ENCODE measurements at places on chromosomes 16 and 17.

DNA sequence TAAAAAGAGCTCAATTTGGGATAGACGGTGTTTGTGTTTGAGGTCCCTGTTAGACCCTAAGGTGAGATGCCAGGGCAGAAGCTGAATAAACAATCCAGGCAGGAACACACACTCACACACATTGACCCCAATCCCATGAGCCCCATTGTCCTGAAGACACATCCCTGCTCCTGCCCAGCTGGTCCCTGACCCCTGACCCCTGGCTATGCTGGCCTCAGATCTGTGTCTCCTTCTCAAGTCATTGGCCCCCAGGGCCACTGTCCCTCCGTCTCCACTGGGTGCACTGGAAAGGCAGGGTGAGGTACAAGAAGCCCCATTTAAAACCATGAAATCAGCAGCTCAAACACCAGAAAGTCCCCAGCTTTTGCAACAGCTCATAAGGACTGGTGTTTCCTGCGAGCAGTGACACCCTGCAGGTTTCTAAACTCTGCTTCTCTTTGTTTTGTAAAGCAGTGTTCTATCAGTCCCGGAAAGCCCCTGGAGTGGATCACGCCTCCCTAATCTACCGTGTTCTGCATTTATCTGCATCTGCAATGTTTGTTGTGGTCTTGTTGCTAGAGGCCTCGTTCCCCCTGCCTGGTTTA lies 18.0 kb upstream of the ASGR2 start:
- DNase-seq = peak; percentile 88

GRCh38 chr16:87101903-87102302 lies 215.3 kb downstream of the C16orf95 start:
- no peak for DNase-seq

- no peak for DNase-seq
These were observed 234.1 kb upstream of the TOM1L1 start for GRCh38 chr17:54666559-54666958.

DNA sequence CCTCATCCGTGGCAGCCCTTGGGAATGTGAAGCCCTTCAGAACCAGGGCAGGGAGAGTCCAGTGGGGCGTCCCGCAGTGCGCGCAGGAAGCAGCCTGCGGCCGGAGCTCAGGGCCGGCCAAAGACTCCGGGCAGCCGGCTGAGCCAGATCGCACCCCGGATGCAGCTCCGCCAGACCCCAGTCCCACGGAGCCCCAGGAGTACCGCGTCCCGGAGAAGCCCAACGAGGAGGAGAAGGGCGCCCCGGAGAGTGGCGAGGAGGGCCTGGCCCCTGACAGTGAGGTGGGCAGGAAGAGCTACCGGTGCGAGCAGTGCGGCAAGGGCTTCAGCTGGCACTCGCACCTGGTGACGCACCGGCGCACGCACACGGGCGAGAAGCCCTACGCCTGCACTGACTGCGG lies 6.9 kb downstream of the ZNF205 start:
- no peak for DNase-seq

GRCh38 chr17:50634915-50635731 lies 442 bp downstream of the ABCC3 start:
- DNase-seq = no peak

GRCh38 chr16:58348986-58349385 lies 43.3 kb upstream of the GINS3 start:
- DNase-seq = no peak

- DNase-seq = no peak
These were observed 8.2 kb upstream of the C16orf74 start for GRCh38 chr16:85759136-85759535.

DNA sequence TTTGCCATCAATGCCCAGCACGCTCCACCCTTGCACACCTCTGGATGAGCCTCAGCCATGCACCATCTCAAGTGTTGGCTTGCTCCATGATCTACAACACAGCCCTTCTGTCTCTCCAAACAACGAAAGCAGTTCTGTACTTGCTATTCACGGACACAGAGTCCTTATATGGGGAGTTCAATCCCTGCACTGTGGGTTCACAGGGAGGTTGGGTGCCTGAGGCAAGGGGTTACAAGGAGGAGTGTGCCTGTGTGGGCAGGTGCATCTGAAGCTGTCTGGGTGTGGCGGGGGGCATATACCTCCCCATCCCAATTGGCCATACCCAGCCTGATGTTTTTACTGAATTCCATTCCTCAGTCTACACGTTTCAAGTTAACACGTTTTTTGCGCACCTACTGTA lies 5.6 kb downstream of the RUNDC3A start:
- no peak for DNase-seq

GRCh38 chr16:78844682-78845081 lies 745.2 kb downstream of the WWOX start:
- no peak for DNase-seq

GRCh38 chr17:66383333-66383732 lies 80.9 kb downstream of the PRKCA start:
- DNase-seq = no peak

- DNase-seq = no peak
These were observed 30.9 kb downstream of the WSB1 start for GRCh38 chr17:27324771-27325339.

- no peak for DNase-seq
These were observed 4.1 kb upstream of the SNTB2 start for GRCh38 chr16:69182730-69183416.

GRCh38 chr17:10156599-10156947 lies 41.8 kb downstream of the GAS7 start:
- no peak for DNase-seq

DNA sequence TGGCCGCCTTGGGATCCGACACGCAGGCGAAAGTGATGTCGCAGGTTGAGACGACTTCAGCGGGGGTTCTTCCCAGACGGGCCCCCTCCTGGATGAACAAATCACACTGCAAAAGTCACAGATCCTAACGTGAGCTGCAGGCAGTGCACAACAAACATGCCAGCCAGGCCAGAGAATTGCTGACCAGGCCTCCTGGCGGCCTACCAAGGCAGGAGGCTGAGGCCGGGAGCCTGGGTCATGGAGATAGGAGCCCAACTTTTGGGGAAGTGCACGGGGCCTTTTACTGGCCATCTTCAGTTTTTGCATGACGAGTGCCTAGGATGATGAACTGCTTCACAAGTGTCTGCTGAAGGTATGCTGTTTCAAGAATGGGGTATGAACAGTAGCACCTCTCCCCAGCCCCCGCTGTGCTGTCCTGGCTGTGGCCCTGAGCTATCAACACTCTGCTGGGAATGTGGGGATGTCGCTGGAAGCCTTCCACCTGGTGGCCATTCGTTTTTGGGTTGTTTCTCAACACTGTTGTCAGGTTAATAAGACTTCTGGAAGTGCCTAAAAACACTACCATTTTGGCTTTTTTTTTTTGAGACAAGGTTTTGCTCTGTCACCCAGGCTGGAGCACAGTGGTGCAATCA lies 12.2 kb upstream of the ROGDI start:
- no peak for DNase-seq

GRCh38 chr16:927931-928330 lies 42.9 kb downstream of the LMF1 start:
- no peak for DNase-seq

GRCh38 chr17:75666959-75667790 lies at the start of the genes RECQL5 and SAP30BP:
Gene RECQL5, minus strand, starts transcription at chr17:75667154. Its CDS starts 597 bp downstream, at chr17:75666557.
Gene SAP30BP, plus strand, starts transcription at chr17:75667338. Its CDS starts 35 bp downstream, at chr17:75667373.
- peak; percentile 99 for DNase-seq

GRCh38 chr17:7839876-7840261 lies 5.9 kb downstream of the KDM6B start:
- peak; percentile 48 for DNase-seq

DNA sequence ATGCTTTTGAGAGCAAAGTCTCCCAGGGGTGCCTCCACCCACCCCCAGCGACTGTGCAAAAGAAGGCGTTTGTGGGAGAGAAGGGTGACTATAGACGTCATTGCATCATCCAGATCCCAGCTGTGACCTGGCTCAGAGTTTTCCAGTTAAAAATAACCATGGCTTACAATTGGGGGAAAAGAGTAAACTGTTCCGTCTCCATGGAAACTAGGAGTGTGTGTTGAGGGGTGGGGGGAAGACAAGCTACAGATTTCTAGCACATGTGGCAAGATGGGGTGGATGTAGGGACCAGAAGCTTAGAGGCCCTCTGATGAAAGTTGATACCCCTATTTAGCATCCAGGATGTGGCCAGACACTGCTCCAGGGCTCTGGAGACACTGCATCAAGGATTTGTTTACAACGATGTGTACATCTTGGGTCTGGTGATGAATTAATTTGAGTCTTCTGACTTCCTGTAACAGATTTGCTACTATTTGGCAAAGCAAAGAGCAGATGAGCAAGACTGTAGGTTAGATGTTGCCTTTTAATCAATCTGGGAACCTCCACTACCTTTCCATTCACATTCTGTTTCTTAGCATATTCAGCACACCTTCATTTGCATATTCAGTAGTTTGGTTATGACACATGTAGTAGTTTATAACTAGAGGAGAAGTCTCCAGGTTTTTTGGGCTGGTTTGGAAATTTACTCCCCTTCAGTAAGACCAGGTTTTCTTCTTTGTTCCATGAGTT lies 6.2 kb upstream of the DUSP14 start:
- no peak for DNase-seq

Measured in activated naive CD4-positive, alpha-beta T cell treated with anti-CD3 and anti-CD28 coated beads for 36 hours (primary cell).